ENCODE measurements at places on chromosomes 7 and 10. TPM values are rescaled to one million over a fixed set of nuclear protein-coding genes. Genes with fewer than 3 reads are reported as not detected.
A peak's percentile ranks its signal among the peaks of the same experiment; 100 is the strongest.

Gene SUN3
- not detected for total RNA-seq

Gene OPALIN
- not detected for total RNA-seq

DNA sequence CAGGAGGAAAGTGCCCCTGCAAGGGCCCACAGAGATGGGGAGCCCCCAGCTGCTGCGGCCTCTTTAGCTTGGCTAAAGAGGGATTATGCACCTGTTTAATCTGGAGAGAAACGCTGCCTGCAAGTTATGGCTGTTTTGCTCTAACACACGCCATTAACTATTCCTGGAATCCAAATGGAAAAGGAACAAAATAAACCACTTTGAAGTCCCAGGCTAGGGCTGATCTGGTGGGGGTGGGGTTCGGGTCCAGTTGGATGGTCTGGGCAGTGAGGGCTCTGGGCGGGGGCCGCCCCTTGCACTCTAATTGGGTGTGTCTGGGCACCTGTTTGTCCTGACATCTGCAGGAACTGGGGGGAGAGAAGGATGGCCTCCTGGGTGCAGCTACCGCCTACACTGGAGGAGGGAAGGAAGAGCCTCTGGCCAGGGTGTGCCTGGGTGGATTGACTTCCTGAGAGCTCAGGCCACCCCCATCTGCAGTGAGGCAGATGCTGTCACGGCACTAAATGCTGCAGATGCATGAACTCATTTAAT lies 300.6 kb downstream of the ZEB1 start:
- DNase-seq: no peak

DNA sequence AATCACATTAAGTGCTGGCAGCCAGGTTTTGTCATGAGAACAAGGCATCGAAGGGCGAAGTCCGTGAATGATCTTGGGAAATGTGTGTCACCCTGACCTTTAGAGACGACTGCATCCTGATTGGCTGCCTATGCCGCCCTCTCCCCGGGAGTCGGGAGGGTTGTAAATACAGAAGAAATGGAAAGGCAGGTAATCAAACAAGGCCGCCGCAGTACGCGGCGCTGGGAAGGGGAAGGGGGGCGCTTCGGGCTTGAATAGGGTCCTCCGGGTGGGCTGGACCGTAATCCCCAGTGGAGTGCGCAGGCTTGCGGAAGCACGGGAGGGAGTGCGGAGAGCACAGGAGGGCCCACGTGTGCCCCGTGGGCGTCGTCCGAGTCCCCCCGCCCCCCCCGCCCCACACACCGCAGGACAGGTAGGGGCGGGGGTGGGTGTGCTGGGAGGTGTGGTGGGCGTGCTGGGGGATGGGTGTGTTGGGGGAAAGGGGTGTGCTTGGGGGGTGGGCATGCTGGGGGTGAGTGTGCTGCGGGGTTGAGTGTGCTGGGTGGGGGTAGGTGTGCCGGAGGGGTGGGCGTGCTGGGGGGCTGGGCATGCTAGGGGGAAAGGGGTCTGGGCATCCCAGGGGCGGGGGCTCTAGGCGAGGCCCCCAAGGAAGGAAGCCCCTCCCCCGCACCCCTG lies 169.4 kb downstream of the ARHGAP12 start:
- peak; percentile 61 for DNase-seq

GRCh38 chr10:47046321-47047126 lies 135.3 kb downstream of the PTPN20 start:
- no peak for DNase-seq

Gene MSMB
- not detected for total RNA-seq

- DNase-seq: no peak
These were observed 492.9 kb upstream of the FOXK1 start for GRCh38 chr7:4189131-4189570.

DNA sequence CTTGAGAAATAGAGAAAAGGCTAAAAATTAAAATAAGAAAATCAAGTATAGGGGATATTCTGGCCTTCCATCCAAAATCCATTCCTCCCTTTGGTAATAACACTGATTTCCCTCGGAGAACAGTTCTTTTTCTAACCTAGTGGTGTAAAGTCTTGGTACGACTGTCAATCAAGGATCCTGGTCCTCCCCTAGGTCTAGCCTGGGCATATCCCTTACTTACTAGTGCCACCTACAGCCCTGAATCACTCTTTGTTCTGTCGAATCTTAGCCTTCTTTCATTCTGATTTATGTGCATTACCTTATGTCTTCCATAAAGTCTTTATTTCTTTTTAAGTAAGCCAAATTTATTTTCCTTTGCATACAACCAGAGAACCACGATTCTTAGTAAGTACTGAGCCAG lies 298.7 kb upstream of the LRRTM3 start:
- DNase-seq: no peak

Gene RET
- total RNA-seq: 0.09 TPM

DNA sequence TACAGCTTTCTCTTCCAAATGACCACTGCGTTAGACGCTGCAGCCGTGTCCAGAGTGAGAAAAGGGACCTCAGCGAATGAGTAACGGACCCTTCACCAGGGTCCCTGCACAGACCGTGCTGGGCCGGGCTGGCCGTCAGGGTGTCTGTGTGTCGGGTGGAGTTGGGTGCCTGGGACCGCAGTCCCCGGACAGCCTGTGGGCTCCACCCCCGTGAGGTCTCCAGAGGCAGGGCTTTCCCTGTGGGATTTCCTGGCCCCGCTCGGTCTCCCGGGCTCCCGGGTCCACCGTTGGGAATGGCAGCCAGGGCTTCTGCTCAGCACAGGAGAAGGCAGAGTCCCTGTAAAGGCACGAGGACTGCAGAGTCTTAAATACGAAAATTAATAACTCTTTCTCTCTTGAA lies 509.7 kb downstream of the TCERG1L start:
- no peak for DNase-seq

DNA sequence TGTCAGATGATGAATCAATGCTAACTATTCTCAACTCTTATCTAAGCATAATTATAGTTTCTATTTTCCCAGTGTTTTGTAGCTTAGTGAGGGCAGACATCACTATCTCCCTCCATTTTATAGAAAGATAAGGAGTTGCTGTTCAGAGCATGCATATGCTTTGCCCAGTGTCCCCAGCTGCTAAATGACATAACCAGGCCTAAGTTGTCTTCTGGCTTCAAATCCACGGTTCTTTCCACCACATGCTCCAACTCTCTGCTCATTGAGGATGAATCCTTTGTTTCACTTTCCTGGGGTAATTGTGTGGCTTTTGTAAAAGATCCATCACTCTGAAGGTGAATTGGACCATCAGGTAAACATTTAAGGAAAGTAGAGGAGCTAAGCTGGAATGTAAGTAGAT lies 134.0 kb downstream of the SNX10 start:
- DNase-seq: no peak

GRCh38 chr7:127353897-127354296 lies 38.6 kb downstream of the ZNF800 start:
- DNase-seq: no peak

DNA sequence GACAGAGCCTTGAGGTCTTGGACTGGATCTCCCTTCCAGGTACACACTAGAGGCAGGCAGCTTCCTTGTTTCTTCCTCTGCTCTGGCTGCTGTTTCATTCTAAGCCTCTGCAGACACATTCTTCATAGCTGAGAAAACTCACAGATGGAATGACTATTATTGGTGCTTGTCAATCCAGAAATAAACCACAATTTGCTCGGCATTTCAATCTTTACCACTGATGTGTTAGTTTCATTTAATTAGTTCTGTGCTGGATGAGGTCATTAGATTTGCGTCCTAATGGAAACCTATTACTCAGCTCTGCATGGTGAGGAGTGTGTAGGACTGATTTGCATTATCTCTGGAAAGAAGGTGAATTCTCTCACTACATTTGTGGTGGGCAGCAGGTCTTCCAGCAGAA lies 392.5 kb downstream of the NRG3 start:
- no peak for DNase-seq

DNA sequence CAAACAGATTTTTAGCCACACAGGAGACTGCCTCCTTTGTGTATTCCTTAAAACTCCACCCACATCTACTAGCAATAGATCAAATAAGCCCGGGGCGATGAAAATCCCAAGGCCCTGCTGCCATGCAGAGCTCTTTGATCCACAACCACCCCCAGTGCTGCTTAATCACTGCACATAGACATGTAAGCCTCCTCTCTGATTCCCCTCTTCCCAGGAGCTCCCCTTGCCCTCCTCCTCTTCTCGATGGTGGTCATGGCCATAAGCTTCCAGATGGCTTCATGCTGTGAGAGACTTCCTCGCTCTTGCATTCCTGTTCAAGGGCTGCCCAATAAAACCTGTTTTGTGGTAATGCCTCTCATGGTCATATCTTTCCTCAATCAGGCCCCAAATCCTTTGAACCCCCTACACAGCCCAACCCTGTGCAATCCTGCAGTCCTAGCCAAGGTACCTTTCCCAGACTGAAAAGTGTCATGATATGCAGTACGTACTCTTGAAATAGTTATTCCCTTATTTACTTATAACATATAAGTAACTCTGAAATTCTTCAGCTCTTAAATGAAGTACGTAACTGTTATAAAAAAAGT lies 158.5 kb downstream of the CACNA2D1 start:
- no peak for DNase-seq

DNA sequence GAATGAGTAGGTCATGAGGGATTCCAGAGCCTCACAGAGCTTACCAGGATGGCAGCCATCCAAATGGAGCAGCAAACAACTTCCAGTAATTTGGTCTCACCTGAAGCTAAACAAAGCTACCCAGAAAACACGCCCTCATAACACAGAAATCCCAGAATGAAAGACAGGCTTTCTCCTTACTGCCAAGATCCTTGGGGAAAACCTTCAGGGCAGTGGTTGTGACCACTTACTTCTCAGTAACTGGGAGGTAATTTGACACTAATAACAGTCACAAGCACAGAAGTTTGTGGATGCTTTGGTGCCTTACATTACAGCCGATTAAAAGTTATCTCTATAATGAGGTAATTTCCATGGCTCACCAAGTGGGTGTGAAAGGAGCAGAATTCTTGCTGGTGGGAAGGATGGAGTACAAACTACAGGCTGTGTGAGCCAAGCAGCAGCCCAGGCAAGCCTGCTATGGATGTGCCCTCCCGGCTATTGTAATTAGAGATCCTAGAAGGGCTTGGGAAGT lies 10.4 kb downstream of the WDR91 start:
- no peak for DNase-seq

DNA sequence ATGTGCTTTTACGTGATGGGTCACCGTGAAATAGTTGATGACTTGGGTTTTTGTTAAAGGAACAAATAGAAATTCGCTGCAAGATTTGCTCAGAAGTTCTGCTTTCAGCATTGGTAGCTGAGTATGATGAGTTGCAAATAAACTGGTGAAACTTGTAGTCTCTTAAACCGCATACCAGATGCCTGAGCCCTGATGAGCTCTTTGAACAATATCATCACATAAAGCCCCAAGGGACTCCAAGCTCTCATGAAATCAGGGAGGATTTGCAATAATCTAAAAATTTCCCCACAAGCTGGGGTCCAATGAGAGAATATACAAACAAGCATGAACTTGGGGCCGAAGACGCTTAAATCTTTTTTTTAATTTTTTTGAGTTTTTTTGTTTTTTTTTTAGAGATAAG lies 312.4 kb downstream of the CALN1 start:
- DNase-seq: no peak

Gene C7orf33
- total RNA-seq: not detected

DNA sequence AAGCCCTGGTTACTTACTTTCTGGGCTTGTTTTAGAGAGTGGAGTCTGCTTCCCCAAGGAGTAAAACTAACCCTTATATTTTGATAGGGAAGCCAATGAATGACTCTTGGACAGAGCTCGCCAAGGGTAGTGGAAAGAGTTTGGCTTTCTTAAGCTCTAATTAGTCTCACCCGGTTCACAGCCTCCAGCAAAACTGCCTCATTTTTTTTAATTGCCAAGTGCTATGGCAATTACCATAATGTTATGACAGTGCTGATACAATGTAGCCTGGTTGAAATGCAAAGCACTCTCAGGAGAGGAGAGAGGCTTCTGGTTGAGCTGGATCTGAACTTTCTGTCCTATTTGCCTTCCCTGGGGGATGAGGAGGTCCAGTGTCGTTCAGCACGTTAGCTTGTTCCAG lies 376.1 kb upstream of the CHRM2 start:
- no peak for DNase-seq

Gene TMEM229A
- 0.23 TPM for total RNA-seq

GRCh38 chr7:41889040-41889439 lies 186.2 kb upstream of the INHBA start:
- no peak for DNase-seq

Gene ADAM12
- total RNA-seq: 0.25 TPM

Gene ANKRD61
- total RNA-seq: not detected
